Activated naive CD8-positive, alpha-beta T cell treated with anti-CD3 and anti-CD28 coated beads, Interleukin-2, amount 50 U/mL, for 24 hours (primary cell): ENCODE measurements at places on chromosomes 5 and 9.
A peak's percentile ranks its signal among the peaks of the same experiment; 100 is the strongest.

- DNase-seq: no peak
Observed at GRCh38 chr9:87796196-87796595, 70.3 kb downstream of the CTSL start.

DNA sequence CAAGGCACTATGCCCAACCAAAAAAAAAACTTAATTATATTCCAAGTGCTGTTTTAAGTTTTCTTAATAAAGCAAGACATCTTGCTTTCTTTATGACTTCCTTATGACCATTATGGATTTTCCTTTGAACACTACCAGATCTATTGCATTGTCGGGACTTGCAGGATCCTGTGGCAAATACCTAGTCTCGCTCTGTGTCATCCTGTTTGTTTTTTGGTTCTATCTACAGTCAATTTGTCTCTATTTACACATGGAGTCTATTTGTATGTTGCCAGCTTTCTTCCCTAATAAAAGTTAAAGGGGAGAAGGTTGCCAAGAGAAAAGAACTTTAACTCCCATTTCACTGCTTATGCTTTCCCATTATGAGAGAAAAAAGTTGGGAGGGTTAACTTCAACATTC is 4.9 kb downstream of the HINT1 start:
- DNase-seq: no peak

DNA sequence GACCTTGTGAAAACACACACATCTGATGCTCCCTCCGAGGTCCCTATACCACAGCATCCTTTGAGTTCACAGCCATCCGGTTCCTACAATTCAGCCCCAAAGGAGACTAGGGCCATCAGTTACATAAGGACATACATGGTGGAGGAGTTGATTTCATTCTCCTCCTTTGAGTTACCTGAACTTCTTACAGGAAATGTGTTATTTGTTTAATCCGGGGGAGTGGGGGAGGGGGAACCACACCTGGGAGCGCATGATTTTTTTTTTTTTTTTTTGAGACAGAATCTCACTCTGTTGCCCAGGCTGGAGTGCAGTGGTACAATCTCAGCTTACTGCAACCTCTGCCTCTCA is 30.7 kb downstream of the SEMA4D start:
- DNase-seq: no peak

- no peak for DNase-seq
Observed at GRCh38 chr9:25602400-25603044, 75.7 kb downstream of the TUSC1 start.

GRCh38 chr5:122933956-122934355 is 88.5 kb downstream of the SNX24 start:
- DNase-seq: no peak

GRCh38 chr5:11792621-11793020 is 111.6 kb downstream of the CTNND2 start:
- DNase-seq: no peak

GRCh38 chr5:178588769-178589168 is 1.4 kb downstream of the COL23A1 start:
- no peak for DNase-seq

- peak; percentile 71 for DNase-seq
Observed at GRCh38 chr5:10632110-10632761, 68.4 kb downstream of the ANKRD33B start.

- no peak for DNase-seq
Observed at GRCh38 chr9:114735704-114736103, 53.7 kb upstream of the TEX48 start.

GRCh38 chr5:151475388-151475787 is 28.0 kb downstream of the SLC36A1 start:
- no peak for DNase-seq
